ENCODE measurements at places on chromosomes 6 and 20.

DNA sequence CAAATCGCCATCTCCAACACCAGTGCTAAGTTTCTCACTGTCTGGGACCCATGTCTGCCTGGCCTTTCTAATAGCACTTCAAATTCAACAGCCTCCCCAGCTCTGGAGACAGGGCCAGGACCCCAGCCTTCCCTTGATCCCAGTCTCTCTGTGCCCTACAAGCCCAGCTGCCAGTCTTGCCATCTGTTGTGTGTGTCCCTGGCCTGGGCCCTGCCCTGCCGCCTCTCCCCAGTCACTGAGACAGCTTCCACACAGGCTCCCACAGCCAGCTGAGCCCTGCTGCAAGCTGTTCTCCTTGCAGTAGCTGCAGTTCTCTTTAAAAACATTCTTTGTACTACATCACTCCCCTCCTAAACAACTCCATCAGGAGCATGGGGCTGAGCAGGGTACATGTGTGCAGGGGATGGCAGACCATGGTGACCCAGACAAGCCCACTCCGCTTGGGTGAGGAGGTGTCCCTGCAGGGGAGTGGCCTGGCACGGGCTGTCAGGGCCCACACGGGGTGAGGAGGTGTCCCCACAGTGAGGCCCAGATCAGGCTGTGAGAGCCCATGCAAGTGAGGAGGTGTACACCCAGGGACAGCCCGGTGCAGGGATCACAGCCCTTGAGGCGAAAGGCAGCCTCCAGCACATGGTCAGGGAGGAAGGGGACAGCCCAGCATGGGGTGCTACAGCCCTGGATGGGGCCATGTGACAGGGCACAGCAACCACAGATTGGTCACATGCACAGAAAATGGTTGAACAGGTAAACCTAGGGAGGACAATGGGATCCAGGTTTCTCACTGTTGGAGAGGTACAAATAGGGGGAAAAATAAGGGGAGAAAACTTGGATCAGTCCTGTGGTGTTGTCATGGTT is 16.2 kb downstream of the CST7 start:
- no peak for DNase-seq

DNA sequence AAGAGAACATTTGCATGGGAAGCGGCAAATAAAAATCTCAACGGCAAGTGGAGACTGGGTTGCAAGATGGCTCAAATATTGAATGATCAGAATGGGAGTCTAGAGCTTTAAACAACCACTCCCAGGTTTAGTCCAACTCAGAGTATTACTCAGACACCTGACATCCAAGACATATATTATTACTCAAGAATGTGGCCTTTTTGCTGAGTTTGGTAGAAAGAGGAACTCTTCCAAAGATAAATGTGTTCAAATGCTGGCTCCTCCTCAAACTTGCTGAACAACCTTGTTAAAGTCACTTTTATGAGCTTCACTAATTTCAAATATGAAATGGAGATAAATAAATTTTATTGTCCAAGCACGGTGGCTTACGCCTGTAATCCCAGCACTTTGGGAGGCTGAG is 77.8 kb downstream of the ESR1 start:
- no peak for DNase-seq

DNA sequence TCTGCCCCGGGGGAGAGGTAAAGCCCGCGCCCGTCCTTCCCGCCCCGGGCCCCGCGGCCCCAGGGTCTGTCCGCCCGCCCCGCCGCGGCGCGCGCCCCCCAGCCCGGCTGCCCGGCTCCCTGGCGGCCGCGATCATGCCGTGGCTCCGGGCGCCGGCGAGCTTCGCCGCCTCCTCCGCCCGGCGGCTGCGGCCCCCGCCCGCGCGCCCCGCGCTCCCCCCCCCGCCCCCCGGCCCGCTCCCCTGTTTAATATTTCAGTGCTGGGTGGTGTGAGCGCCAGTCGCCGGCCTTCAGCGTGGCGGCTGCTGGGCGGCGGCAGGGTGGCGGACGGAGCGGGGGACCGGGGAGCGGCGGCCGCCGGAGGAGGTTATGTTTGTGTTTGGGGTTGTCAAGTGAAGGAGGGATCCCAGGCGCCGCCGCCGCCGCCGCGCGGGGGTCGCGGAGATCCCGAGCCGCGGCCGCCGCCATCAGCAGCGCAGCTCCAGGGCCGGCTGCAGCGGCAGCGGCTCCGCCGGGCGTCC is at the start of gene HIVEP1:
Gene HIVEP1 (plus strand): TSS at position 275 of the 520 bp plus-strand sequence. CDS start 3,317 bp downstream, outside the sequence.
- DNase-seq = no peak

- DNase-seq = no peak
Observed at GRCh38 chr6:52176550-52176949, 9.6 kb upstream of the IL17A start.

- peak; percentile 17 for DNase-seq
Observed at GRCh38 chr20:43448748-43449535, 8.8 kb upstream of the SRSF6 start.

GRCh38 chr6:170273681-170274080 is 17.2 kb downstream of the DLL1 start:
- no peak for DNase-seq

GRCh38 chr6:103554911-103555310 is 1304.8 kb downstream of the HACE1 start:
- no peak for DNase-seq

DNA sequence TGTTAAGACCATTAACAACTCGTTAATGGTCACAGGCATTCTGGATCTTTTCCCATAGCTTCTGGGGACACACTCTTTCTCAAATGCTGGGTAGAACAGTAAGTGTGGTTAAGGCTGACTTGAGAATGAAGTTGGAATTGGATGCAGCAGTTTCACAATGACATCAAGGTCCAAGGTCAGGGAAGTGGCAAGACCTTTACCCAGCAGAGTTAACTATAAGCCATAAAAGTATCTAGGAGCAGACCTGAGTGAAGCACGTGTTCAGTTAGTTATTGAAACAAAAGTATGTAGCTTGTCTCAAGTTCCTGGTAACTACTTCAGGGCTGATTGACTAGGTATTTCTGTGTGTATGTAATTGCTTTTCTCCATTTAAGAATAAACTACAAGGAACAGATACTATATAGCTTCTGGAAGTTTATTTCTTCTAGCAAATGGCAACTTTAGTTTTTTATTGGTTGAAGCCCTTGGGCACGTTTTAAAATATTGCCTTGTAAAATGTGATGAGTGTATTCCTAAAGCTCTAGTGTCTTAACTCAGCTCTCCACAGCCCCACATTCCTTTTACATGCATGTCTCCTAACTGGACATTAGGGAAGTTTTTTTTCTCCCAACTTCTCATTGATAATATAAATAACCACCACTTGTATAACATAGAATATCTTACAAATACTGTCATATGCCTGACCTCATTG is 479.0 kb upstream of the CITED2 start:
- no peak for DNase-seq

- DNase-seq = no peak
Observed at GRCh38 chr20:49896204-49896603, 19.1 kb downstream of the SPATA2 start.

GRCh38 chr20:14446446-14446845 is 109.0 kb upstream of the FLRT3 start:
- DNase-seq = no peak

DNA sequence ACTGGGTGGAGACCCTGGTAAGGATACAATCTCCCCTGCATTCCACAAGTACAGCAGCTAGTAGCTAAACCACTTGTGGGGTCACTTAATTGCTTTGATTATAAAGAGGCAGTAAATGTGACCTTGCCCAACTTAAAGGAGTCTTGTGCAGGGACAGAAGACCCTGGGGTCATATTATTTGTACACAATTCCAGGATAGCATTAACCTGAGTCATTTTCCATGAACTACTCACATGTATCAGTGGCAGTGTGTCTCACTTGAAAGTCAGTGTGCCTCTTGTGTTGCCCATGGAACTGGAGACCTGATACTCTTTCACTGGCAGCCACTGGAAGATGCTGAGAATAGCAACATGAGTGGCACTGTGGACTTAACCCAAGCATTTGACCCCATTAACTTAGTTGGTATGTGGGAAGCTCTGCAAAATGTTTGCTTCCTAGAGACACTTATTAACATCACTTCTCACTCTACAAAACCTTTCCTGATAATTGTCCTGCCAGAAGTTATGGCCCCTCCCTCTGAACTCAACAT is 28.9 kb downstream of the CLIC5 start:
- DNase-seq = no peak

- peak; percentile 7 for DNase-seq
Observed at GRCh38 chr6:116528780-116529179, 16.7 kb downstream of the TRAPPC3L start.

DNA sequence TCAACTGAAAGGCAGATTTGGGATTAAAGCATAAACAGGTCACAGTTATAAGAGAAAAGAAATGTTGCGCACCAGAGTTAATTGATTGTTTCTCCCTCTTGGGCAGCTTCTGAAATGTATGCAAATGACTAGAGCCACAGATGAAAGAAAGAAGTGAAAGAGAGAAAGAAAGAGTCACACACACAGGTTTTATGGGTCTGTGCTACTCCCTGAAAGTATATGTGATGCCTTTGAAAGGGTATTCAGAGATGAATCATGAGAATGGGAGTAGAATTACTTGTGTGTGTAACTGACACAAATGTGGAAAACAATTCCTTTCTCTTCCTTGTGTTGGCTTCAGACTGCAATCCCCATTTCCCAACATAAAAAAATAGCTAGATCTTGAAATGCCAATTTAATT is 196.9 kb downstream of the FOXA2 start:
- no peak for DNase-seq

GRCh38 chr6:166999884-167000253 is 672 bp downstream of the CEP43 start:
- no peak for DNase-seq

DNA sequence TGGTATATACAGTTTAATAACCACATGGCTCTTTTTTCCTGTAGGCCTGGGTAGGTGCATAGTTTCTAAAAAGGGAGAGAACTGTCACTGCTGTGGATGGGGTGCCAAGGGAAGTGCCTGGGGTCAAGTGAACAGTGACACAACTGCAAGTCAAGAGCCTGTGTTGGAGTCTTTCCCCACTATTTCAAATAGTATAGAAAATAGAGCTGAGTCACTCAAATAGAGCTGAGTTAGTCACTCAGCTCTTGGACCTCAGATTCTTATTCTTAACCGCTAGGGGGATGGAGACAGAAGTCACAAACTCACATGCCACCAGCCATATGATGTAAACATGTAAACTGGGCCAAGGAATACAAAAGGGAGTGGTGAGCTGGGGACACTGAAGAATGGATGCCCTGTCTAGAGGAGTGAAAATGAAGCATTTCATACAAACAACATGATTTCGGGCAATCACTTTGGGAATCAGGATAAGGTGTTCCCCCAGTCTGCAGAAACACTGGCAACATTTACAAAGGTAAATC is 2.1 kb downstream of the NQO2 start:
- peak; percentile 63 for DNase-seq

DNA sequence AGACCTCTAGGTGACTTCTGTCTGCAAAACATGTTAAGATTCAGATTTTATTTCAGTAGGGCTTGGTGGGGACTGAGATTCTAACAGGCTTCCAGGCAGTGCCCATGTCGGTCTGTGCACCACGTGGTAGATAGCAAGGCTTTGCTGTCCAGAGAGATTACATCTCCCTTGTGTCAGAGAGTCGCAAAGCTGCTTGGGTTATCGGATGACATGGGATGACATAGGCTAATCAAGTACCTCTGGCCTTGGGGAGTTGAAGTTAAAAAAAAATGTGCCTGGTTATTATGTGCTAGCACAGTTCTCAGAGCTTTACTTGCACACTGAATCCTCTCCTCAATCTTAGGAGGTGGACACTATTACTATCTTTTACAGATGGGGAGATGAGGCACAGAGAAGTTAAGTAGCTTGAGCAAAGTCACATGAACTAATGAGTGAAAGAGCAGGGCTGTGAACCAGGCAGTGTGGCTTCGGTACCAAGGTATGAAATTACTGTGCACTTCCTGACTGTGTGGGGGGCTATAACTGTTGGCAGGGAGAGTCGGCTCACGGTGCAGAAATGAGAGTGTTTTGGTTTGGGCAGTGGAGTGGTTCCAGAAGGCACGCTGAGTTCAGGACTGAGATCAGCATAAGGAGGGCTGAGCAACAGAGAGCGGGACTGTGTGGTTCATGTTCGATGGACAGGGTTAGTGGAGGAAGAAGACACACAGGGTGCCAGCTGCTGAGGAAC is 41.1 kb downstream of the FARS2 start:
- DNase-seq = peak; percentile 26

GRCh38 chr20:19817017-19817416 is 59.0 kb downstream of the RIN2 start:
- DNase-seq = peak; percentile 94

DNA sequence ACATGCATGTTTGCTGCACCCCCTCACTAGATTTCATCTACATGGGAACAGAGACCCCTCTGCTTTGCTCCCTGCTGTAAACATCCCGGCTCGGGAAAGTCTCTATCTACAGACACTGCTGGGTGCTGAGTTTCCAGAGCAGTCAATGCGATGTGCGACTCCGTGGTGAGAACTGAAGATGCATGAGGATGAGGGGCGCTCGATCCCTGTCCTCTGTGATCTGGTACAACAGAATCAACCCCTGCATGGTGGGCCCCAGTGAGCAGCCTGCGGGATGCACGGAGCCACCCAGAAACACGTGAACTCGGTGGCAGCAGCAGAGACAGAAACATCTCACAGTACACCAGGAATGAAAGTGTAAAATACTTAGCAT is 83.1 kb downstream of the THBS2 start:
- DNase-seq = no peak

DNA sequence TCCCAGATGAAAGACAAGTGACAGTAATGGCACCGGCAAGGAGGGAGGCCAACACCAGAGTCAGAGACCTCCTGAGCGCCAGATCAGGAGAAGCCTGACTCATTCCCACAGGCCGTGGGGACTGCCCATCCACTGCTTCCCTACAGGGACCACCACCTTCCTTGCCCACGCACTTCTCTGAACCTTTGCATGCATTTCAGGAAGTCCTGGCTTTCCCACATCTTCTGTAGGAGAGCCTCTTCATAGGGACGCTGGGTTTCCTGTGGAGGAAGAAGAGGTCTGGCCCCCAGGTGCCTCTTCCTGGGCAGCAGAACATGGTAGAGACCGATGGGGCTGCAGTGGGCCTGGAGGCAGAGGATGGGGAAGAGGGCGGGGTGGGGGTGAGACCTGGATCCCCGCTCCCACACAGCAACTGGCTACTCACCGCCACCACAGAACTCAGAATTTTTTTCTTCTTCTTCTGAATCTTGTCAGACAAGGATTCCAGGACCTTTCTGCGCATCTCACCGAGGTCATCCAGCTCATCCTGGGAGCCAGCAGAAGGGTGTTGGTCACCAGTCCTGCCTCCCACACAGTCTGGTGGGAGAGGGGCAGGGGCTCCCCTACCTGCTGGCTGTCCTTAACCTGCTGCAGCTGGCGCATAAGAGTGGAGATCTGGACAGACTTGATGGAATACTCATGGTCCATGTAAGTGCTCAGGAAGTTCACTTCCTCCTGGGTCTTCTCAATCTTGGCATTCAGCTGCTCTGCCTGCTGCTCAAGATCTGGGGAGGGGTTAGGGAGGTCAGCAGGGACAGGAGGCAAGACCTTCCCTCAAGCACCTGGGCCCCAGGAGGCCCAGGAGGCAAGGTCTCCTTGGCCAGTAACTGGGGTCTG is 13.7 kb downstream of the C20orf96 start:
- no peak for DNase-seq

- peak; percentile 26 for DNase-seq
Observed at GRCh38 chr6:44699082-44699481, 311.6 kb downstream of the CDC5L start.

DNA sequence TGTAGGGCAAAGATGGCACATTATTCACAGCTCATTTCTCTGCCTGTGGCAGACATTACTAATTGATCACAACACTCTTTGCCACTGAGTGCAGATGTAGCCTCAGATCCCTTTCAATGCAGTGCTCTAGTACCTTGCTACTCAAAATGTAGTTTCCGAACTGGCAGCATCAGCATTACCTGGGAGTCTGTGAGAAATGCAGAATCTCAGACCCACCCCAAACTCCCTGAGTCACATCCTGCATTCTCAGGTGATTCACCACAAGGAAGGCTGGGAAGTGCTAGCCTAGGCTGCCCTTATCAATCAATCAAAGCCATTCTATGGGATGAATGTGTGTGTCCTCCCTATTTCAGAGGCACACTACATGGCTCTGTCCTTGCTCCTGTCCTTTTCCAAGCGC is 58.5 kb downstream of the PCNA start:
- DNase-seq = no peak
